ENCODE measurements at places on chromosomes 4 and X. TPM values are rescaled to one million over a fixed set of nuclear protein-coding genes. Genes with fewer than 3 reads are reported as not detected.

DNA sequence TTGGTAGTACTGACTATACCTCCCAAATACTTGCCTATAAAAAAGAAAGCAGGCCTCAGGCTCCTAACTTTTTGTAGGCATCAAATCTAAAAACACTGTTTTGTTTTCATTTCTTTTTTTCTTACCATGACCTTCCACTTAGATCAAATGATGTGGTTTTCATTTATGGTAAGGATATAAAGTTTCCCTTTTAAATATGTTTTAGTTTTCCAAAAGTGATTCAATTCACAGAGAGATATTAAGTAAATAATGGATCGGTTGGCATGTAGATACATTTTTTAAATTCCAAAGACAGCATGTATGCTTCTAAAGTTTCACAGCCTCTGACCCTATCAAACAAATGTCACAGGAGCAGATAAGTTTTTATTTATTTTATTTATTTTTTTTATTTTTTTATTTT lies 23.9 kb downstream of the EFHC2 start:
- H3K27me3 ChIP-seq = no peaks in the 10 kb centered on the region
- no peaks in the 10 kb centered on the region for H3K36me3 ChIP-seq
- H3K4me1 ChIP-seq = no peaks in the 10 kb centered on the region
- H3K27ac ChIP-seq = no peak overlapping the region
- DNase-seq = no peak
- H3K4me3 ChIP-seq = no peak overlapping the region

DNA sequence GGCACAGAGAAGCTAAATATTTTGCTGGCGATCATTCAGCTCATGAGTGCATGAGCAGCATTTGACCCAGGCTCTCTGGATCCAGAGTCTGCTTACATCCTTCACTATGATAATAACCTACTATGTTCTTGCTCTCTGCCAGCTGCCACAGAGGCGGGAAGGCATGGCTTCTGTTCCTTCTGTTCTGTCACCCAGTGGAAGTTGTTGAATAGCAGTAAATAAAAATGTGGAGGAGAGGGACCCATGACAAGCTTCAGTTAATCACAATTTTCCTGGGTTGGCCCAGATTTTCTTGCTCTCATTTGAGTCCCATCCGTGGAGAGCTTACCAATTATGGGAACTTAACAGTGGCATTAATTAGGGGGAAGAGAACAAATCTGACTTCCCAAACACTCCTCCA lies 250.1 kb upstream of the NOCT start:
- no peaks in the 10 kb centered on the region for H3K27me3 ChIP-seq
- DNase-seq = no peak
- no peak overlapping the region for H3K27ac ChIP-seq
- H3K4me1 ChIP-seq = no peaks in the 10 kb centered on the region

STK32B gene
- 4.1 TPM for total RNA-seq

ESX1 gene
- not detected for total RNA-seq

ALB gene
- total RNA-seq = 1.4 TPM

GRCh38 chr4:182928061-182928460 lies 10.9 kb upstream of the DCTD start:
- no peaks in the 10 kb centered on the region for H3K27me3 ChIP-seq
- no peak overlapping the region for H3K4me3 ChIP-seq
- H3K4me1 ChIP-seq = no peaks in the 10 kb centered on the region
- no peak overlapping the region for H3K27ac ChIP-seq
- no peaks in the 10 kb centered on the region for H3K36me3 ChIP-seq

NCAPG gene
- total RNA-seq = 1.8 TPM

DNA sequence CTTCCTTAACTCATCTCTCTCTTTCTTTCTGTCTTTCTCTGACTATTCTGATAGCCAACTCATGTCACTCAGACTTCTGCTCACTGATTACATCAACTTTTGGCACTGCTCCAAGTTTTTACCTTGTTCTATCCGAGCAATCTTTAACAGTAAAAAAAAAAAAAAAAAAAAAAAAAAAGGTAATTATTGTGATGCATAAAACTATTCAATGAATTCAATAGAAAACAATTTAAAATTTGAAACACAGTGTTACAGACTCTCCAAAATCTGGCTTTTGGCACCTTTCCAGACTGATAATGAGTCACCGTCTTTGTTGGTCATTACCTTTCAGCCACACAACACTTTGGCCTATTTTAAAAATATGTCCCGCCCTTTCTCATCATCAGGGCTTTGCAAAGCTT lies 229.5 kb downstream of the GALNTL6 start:
- no peaks in the 10 kb centered on the region for H3K27me3 ChIP-seq
- no peaks in the 10 kb centered on the region for H3K36me3 ChIP-seq
- H3K4me1 ChIP-seq = no peaks in the 10 kb centered on the region
- no peak for DNase-seq
- H3K4me3 ChIP-seq = no peak overlapping the region

TEX11 gene
- total RNA-seq = not detected

TRPC5OS gene
- not detected for total RNA-seq

DNA sequence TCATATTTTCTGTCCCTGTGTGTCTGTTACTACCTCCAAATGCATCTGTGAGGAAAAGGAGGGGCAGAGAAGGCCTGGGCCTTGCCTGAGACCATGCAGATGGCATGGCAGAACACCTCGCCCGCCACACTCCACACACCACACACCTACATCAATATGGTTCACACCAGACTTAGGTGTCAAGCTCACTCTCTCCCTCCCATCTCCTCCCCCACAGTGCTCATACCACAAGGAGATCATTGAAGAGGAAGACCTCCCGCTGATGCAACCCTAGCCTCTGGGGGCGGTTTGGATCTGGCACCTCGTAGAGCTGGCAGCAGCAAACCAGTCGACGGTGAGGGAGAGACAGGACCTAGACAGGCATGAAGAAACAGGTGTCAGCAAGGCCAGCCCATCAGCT lies 16.6 kb upstream of the KDM5C start:
- DNase-seq = no peak
- no peaks in the 10 kb centered on the region for H3K27me3 ChIP-seq
- no peaks in the 10 kb centered on the region for H3K4me1 ChIP-seq
- H3K4me3 ChIP-seq = no peak overlapping the region
- no peaks in the 10 kb centered on the region for H3K36me3 ChIP-seq
- no peak overlapping the region for H3K27ac ChIP-seq

- peaks cover 5% of the 10 kb centered on the region for H3K36me3 ChIP-seq
- no peak overlapping the region for H3K27ac ChIP-seq
- H3K27me3 ChIP-seq = no peaks in the 10 kb centered on the region
- DNase-seq = no peak
- no peaks in the 10 kb centered on the region for H3K4me1 ChIP-seq
Observed at GRCh38 chr4:81436096-81436495, 35.6 kb downstream of the RASGEF1B start.

TMEM156 gene
- 0.30 TPM for total RNA-seq

- H3K27ac ChIP-seq = no peak overlapping the region
- DNase-seq = no peak
- no peaks in the 10 kb centered on the region for H3K27me3 ChIP-seq
- peaks cover 3% of the 10 kb centered on the region for H3K4me1 ChIP-seq
- H3K4me3 ChIP-seq = no peak overlapping the region
Observed at GRCh38 chr4:95077864-95078263, 320.1 kb downstream of the BMPR1B start.

VCX gene
- not detected for total RNA-seq

DNA sequence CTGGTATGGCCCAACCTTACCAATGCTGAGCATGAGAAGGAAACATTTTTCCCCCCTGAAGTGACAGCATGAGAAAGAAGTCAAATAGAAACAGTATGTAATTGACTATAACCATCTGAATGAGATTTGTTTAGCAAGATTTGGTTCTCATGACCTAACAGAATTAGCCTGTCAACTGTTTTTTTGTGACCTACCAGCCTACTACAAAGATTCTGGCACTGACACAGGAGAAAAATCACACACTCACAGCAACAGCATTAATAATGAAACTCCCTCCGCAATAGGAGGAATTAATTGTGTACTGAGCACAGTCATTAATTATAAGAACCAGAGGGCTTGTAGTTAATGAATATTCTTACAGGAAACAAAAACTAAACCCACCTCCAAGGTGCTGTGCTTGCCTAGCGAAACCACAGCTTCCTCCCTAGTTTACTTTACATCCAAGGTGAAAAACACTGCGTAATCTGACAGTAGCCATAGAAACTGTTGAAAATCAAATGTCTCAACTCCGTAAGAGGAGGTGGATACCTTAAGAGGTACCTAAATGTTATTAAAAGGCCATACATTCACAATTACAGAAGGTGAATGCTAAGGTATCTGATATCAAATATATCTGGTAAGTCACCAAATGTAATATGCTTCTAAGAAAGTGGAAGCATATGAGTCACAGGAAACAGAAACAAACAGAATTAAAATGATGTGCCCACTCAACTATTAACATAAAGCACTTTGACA lies 34.9 kb downstream of the MMRN1 start:
- H3K27ac ChIP-seq = no peak overlapping the region
- H3K27me3 ChIP-seq = no peaks in the 10 kb centered on the region
- DNase-seq = no peak
- no peaks in the 10 kb centered on the region for H3K4me1 ChIP-seq
- no peaks in the 10 kb centered on the region for H3K36me3 ChIP-seq

- H3K27me3 ChIP-seq = no peaks in the 10 kb centered on the region
- H3K27ac ChIP-seq = no peak overlapping the region
- no peaks in the 10 kb centered on the region for H3K4me1 ChIP-seq
Observed at GRCh38 chrX:48784726-48785125, 1.7 kb upstream of the GATA1 start.

GRCh38 chrX:36983831-36984230 lies 24.3 kb upstream of the FAM47C start:
- DNase-seq = no peak
- no peaks in the 10 kb centered on the region for H3K36me3 ChIP-seq
- no peaks in the 10 kb centered on the region for H3K4me1 ChIP-seq
- no peak overlapping the region for H3K4me3 ChIP-seq

DNA sequence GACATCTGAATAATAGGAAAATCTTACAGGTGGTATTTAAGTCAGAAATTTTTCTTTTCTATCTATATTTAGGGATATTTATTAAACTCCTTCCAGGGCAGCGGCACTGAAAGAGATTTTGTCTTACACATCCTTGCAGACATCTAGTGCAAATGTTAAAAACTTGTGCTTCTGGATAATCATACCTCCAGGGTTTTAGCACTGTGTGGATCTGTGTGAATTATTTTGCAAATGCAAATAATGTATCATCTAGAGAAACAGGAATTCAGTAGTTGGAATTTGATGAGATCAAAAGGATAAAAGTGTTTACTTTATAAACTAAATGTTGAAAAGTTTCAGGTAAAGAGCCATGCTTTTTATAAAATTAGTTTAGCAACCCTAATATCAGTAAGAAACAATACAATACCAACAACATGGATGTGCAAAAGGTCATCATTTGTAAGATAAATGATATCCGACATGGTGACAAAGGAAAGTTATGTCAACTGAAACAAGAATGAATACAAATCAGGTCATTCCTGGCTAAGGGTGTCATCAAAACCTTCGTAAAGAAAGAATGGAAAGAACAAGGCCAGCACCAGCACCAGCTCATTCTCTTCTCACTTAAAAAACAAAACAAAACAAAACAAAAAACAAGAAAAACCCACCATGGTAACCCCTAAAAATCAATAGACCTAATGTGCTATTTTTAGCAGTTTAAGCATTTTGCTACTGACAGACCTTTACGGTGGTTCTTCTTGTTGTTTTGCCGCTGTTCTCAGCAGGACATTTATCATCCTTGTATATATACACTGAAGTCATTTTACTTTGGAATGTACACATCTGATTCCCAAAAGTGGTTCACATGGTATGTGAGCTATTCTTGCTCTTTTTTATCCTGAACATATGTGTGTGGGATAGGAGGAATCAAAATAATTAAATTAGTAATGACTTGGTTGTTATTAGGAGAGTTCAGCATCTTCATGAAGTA lies 219.7 kb upstream of the NDST3 start:
- no peaks in the 10 kb centered on the region for H3K36me3 ChIP-seq
- H3K27ac ChIP-seq = no peak overlapping the region
- H3K4me3 ChIP-seq = no peak overlapping the region
- H3K4me1 ChIP-seq = no peaks in the 10 kb centered on the region
- no peak for DNase-seq

DNA sequence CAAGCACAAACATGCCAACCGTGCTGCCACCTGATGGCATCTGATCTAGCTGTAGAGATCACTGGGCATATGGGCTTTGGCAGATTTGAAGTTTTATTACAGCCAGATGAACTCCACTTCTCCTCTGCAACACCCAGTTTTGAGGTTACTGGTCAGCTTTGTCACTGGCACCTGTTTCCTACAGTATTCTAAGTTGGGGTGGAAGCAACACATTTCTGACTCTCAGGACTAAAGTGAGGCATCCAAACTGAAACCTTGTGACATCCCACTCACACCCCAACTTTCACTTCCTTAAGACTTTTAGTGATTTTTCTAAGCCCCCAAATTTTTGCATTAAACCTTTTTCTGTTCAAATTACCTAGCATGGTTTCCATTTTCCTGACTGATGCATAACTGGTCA lies 115.1 kb upstream of the PCDH18 start:
- H3K27ac ChIP-seq = no peak overlapping the region
- no peaks in the 10 kb centered on the region for H3K27me3 ChIP-seq
- H3K4me3 ChIP-seq = no peak overlapping the region
- no peaks in the 10 kb centered on the region for H3K36me3 ChIP-seq
- H3K4me1 ChIP-seq = no peaks in the 10 kb centered on the region

- no peak overlapping the region for H3K4me3 ChIP-seq
- H3K36me3 ChIP-seq = no peaks in the 10 kb centered on the region
- H3K27ac ChIP-seq = no peak overlapping the region
- H3K4me1 ChIP-seq = peaks cover 22% of the 10 kb centered on the region
- H3K27me3 ChIP-seq = no peaks in the 10 kb centered on the region
Observed at GRCh38 chr4:113437129-113437528, 324.4 kb downstream of the CAMK2D start.

DNA sequence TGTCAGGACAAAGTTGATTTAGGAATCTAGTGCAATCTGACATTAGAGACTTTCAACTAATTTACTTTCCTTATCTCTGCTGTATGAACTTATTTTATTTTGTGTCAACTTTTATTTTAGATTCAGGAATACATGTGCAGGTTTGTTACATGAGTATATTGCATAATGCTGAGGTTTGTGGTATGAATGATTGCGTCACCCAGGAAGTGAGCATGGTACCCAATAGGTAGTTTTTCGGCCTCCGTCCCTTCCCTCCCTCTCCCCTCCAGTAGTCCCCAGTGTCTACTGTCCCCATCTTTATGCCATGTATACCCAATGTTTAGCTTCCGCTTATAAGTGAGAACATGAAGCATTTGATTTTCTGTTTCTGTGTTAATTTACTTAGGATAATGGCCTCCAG lies 68.7 kb upstream of the TEX13D start:
- H3K27me3 ChIP-seq = no peaks in the 10 kb centered on the region
- H3K27ac ChIP-seq = no peak overlapping the region
- H3K4me1 ChIP-seq = no peaks in the 10 kb centered on the region

- H3K36me3 ChIP-seq = no peaks in the 10 kb centered on the region
- H3K4me3 ChIP-seq = no peak overlapping the region
- DNase-seq = no peak
- no peak overlapping the region for H3K27ac ChIP-seq
- no peaks in the 10 kb centered on the region for H3K4me1 ChIP-seq
- no peaks in the 10 kb centered on the region for H3K27me3 ChIP-seq
Observed at GRCh38 chr4:186810613-186811150, 87.0 kb upstream of the FAT1 start.

GRCh38 chrX:149275836-149276235 lies 229.3 kb downstream of the IDS start:
- no peak overlapping the region for H3K27ac ChIP-seq
- H3K4me1 ChIP-seq = no peaks in the 10 kb centered on the region
- no peaks in the 10 kb centered on the region for H3K36me3 ChIP-seq
- no peak overlapping the region for H3K4me3 ChIP-seq
- H3K27me3 ChIP-seq = no peaks in the 10 kb centered on the region

STATH gene
- not detected for total RNA-seq

Measured in aorta (tissue), 5 donors.